NCI-H1694 (cell line): ENCODE measurements at places on chromosomes 5 and 9.

- no peak for DNase-seq
These were observed 398.8 kb downstream of the NFIB start for GRCh38 chr9:13915131-13915530.

DNA sequence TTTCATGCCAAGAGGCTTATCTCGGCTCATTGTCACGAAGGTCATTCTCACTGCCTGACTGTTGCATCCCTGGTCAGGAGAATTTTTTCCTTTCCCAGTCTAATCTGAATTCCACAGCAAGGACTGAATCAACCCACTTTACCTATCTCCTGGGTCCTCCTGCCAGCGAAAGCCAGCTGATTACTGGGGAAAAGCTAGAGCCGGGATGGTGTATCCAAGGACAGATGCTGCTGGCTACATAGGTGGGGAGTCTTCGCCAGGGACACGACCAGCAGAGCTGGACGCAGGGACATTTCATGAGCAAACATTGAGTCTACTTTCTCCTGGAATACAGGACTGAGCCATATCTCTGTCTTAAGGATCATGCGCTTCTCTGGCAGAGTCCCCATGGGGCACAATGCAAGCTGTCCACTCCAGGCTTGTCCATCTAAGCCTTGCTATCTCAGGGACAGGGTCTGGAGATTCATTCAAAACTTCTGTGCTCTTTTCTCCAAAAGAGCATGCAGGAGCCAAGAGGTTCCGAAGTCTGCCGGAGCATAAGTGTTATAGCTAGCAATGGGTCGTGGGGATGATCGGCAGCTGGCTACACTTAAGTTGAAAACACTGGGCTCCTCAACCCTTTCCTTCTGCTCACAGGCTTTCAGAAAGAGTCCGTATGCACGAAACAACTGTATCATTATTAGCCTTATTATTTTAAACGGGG lies 6.5 kb upstream of the HAND1 start:
- DNase-seq = no peak

GRCh38 chr5:40572391-40572790 lies 107.3 kb upstream of the PTGER4 start:
- DNase-seq = no peak

DNA sequence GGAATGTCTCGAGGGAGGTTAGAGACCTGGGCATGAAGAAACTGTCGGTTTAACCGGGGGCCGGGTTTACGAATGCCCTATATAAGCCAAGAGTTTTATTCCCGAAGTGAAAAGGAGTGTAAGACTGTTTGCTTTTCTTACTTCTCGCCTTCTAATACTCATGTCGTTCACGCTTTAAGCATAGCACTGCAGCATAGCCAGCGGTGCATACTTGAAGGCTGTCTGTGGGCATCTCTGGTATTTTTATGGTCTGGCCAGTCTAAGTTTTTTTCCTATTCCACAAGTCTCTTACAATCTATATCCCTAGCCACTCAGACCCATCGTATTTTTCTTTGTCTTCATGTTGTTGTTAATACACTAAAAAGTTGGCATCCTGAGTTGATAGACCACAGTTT lies 1.2 kb downstream of the UHRF2 start:
- DNase-seq = no peak

GRCh38 chr5:100788417-100788816 lies 114.7 kb downstream of the ST8SIA4 start:
- DNase-seq = no peak

DNA sequence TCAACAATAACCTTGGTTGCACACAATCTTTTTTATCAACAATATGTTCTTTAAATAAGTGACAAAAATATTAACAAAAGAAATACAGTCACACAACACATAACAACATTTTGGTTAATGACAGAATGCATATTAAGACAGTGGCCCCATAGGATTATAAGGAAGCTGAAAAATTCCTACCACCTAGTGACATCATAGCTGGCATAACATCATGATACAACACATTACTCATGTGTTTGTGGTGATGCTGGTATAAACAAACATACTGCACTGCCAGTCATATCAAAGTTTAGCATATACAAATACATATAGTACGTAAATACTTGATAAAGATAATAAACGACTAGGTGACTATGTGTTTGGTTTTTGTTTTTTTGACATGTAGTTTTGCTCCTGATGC lies 344.8 kb upstream of the POU5F2 start:
- DNase-seq = no peak

DNA sequence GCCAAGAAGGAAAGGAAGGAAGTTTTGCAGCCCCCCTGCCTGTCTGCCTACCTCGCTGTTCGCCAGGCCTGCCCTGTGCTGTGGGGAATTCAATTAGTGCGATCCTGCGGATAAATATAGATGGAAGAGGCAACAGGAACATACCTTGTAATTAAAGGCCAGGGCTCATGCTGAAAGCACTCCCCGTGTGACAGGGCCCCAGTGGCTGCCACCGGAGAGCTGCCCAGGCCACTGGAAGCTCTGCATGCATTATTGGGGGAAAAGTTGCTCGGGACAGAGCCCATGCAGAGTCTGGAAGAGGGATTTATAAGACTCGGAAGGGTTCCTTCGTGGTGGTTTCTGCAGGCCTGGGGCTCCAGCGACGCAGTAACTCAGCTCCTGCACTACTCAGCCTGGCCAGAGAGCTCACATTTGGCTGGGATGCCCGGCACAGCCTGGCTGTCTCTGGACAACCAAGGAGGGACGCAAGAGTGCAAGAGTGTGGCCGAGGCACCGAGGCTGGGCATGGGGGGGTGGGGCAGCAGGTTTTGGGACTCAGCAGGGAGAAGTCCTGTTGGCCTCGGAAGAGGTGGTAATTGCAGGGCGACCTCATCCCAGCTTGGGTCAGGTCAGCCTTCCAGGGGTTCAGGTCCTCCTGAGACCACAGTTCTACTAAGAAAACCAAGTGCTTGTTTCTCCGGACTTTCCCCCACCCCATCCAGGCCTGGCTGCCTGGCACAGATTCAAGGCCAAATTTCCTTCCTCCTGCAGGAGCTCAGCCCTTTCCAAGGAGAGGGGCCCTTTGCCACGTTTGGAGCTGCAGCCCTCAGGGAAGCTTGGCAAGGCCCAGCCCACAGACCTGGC lies 68.1 kb upstream of the GGTA1 start:
- no peak for DNase-seq

DNA sequence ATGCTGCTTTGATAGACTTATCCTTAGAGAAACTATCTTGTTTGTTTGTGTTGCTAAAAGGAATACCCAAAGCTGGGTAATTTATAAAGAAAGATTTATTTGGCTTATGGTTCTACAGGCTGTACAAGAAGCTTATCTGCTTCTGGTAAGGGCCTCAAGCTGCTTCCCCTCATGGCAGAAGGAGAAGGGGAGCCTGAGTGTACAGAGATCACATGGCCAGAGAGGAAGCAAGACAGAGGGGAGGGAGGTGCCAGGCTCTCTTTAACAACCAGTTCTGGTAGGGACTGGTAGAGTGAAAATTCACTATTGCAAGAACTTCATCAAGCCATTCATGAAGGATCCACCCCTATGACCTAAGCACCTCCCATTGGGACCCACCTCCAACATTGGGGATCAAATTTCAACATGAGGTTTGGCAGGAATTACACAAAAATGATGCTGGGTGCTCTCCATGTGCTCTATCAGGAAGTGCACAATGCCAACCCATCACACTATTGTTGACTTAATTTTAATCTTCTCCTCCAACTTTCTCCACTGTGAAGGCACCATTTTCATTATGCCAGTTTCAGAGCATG lies 115.1 kb upstream of the SHB start:
- DNase-seq = no peak

DNA sequence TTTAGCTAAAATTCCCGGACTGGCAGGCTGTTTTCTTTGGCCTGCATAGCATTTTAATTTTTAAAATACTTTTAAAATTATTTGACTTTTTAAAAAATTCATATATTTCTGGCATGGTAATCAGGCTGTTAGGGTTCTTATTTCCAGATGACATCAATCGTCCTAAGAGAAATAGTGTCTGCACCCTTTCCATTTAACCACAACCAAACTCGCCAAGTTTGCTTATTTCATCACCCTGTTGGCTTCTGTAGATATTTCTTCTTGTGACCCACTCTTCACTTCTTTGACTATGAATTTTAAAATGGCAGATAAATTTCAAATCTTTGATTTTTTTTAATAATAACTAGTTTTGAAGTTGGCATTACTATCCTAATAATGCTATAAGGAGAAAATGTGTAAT lies 675.7 kb upstream of the FTMT start:
- DNase-seq = no peak

GRCh38 chr9:113910036-113910639 lies 34.0 kb downstream of the ZNF618 start:
- no peak for DNase-seq

DNA sequence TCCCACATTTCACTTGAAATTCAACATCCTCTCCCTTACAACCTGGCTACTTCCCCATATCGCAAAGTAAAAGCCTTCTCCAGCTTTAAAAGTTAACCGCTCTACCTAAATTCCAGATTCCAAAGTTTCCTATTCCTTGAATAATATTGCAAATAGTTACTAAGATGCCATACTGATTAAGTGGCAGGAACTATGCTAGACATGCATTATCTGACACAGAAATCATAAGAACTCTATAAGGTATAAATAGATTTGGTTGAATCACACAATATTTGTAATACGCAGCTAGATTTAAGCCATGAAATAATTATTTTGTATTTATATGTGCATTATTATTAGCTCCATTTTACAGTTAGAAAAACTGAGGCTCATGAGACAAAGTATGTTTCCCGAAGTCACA lies 92.8 kb downstream of the NFIB start:
- DNase-seq = no peak

GRCh38 chr5:147763791-147764525 lies 18.6 kb downstream of the JAKMIP2 start:
- DNase-seq = no peak

GRCh38 chr5:32933692-32934091 lies 222.6 kb downstream of the NPR3 start:
- DNase-seq = no peak

- DNase-seq = no peak
These were observed 172.7 kb downstream of the GADD45G start for GRCh38 chr9:89777544-89777943.

GRCh38 chr5:112703866-112704820 lies 33.5 kb upstream of the APC start:
- DNase-seq = no peak

DNA sequence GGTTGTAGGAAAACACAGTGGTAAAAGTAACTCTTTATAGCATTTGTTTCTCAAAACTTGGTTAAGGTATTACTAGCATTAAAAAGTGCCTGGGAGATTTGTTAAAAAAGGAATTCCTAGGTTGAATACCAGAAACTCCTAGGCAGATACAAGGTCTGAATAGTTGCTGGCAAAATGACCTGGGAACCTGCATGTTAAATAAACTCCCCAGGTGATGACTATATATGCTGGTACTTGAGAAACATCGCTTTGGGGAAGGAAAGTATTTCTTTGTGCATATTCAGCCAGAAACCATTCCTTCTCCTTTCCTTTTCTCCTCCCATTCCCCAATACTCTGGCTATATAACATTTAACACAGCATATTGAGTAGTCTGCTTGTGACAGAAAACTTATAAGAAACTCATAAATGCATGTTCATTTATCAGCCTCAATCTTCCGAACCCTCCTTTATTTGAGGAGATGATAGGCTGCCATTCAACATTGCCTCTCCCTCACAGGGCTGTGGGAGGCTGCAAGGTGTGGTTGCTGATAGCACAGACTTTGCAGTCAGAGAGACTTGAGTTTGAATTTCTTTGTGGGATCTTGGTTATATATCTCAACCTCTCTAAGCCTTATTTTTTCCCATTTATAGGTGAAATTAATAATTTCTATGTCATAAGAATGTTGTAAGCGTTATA lies 28.7 kb downstream of the PCSK1 start:
- DNase-seq = no peak

DNA sequence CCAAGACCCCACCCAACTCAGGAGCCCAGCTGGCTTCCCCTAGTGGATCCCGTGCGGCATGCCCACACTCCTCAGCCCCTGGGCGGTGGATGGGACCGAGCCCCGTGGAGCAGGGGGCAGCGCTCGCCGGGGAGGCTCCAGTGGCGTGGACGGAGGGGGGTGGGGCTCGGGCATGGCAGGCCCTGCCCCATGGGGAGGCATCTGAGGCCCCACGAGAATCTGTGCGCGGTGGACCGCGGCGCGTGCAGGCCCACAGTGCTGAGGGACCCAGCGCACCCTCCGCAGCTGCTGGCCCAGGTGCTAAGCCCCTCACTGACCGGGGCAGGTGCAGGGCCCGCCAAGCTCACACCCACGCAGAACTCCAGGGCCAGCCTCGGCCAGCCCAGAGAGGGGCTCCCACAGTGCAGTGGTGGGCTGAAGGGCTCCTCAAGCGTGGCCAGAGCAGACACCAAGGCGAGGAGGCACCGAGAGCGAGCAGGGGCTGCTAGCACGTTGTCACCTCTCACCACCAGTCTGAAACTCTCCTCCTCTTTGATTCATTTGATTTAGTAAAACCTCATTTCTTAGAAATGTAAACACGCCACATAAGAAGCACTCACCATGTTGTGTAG lies 25.6 kb downstream of the RNF130 start:
- DNase-seq = no peak

DNA sequence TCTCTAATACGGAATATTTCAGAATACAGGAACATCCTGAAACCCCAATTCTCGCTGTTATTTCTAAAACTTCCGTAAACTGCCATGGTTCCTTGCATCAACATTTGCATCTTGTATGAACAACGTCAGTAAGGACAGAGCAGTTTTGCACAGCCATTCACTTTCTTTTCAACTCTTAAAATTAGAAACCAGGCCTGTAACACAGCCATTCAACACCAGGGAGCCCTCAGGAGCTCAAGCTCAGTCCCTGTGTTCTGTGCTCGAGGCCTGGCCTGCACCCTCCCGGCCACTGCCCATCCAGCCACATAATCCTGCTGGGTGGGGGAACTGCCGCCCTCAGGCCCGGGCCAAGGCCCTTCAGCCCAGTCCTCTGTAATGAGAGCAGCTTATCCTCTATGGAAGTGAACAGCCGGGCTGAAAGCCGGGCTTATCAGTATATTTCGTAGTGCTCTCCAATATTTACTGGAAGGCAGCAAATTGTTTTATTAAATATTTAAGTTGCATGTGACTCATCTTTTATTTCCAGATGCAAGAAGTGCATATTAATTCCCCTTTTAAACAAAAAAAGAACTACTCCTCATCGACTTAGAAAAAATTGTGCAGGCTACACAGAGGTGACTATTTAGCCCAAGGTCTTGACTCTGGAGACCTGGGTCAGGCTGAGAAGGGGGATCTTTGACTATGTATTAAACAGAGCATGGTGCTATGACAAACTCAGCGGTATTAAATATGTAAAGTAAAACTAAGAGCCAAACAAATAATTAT lies 33.2 kb upstream of the SLC6A3 start:
- DNase-seq = no peak

DNA sequence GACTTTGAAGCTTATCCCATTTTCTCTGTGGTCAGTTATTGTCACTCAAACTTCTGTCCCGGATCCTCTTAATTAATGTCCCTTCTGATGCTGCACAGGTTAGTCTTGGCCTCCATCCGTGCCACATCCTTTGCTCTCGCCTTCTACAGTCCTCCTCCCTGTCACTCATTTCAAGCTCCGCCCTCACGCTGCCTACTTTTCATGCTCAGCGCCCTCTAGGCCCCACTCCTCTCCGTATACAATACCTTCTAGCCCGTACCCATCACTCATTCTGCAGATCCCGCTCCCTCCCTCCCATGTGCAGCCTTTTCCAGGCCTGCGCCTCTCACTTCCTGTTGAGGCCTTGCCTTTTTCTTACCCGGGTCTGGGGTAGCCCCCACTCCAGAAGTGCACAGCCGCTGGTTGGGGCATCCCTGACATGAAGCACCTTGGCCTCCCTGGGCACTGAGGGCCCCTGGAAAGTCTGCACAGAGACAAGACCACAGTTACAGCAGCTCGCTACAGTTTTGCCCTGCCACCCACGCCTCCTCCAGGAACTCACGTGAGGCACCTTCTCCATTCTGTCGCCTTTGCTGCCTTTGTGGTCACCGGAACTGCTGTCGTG lies 88.5 kb upstream of the SLC25A48 start:
- no peak for DNase-seq

GRCh38 chr5:16453609-16454008 lies 12.0 kb downstream of the ZNF622 start:
- DNase-seq = no peak
